Femur (tissue), 1 donor: ENCODE measurements at places on chromosomes 5 and 9.

DNA sequence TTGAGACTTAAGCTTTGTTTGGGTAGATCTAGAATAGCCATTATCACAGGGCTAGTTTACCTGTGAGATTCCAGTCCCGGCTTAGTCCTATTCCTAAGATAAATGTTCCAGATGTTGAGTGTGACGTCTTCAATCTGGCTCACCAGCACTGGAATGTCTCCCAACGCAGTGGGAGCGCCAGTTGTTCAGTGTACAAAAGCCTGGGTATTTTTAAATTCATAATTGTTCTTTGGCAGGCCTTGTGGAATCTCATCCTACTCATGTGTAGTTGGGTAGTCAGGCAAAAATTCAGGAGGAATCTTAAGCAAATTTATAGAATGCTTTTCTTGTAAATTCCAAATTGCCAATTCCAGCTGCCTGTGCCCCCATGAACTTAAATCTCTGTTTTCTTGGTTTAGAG lies 272.6 kb upstream of the KCNN2 start:
- DNase-seq = peak; percentile 31

DNA sequence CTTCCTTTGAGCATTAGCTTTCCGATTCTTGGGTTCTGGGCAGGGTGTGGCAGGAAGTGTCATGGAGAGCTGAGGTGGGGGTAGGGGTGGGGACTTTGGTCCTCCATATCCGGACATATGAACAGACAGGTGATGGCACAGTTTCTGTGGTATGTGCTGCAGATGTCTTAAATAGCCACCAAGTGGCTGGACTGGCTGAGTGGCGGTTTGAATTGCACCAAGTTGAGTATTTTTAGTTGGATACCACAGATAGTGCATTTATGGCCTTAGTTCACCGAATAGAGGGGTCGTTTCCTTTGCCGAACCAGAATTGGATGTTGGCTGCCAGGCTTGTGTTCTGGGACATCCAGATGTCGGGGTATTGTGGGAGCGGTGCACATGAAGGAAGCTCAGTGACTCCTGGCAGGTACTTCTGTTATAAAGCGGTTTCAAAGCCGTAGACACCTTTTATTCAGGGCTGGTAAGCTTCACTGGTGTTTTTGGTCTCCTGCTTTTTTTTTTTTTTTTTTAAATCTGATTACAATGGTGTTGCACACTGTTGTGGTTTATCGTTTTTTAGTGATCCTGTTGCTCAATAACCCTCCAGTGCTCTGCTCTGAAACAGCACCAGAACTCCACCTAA lies 15.1 kb upstream of the TNFAIP8 start:
- no peak for DNase-seq

GRCh38 chr5:149445739-149446369 lies 66.8 kb upstream of the IL17B start:
- no peak for DNase-seq

DNA sequence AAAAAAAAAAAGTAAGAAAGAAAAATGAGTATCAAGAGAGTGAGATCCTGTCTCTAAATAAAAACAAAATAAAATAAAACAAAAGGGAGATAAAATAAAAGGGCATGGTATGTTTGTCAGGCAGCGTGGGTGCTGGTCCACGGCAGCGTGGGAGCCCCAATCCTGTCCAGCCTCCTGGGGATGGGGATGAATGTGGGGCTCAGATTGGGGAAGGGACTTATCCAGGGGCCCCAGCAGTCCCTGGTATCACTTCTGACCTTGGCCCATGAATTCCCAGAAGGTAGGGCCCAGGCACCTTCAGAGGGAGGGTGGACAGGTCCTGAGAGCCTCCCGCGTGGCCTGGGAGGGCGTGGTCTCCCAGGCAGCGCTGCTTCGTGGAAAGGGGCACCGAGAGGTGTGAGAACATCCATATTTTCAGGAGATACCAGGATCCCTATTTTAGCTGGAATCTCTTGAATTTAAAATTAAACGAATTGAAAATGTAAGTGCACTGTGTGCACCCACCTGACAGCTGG lies 71.2 kb downstream of the ZNF354C start:
- no peak for DNase-seq

GRCh38 chr5:169263591-169263990 lies 37.3 kb downstream of the SLIT3 start:
- no peak for DNase-seq

GRCh38 chr5:17214893-17215292 lies 2.5 kb upstream of the BASP1 start:
- no peak for DNase-seq

- DNase-seq = no peak
These were observed 4.8 kb downstream of the CWC27 start for GRCh38 chr5:64773533-64773932.

DNA sequence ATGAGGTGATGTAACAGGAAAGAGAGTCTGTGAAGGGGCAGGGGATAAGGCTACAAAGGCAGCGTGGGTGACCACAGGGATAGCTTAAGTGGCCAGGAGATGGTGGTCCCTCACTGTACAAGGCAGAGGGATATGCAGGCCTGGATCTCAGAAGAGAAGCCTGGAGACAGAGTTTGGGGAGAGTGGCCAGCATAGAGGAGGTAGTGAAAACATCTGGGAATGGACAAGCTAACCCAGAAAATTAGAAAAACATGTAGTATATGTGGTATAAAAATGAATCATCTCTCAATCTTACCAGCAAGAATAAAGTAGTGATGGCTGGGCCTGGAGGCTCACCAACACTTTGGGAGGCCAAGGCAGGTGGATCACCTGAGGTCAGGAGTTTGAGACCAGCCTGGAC lies 349.2 kb upstream of the KLF4 start:
- no peak for DNase-seq

- DNase-seq = no peak
These were observed 86.0 kb downstream of the RXRA start for GRCh38 chr9:134412298-134412711.

GRCh38 chr5:179954434-179954833 lies 46.7 kb upstream of the TBC1D9B start:
- no peak for DNase-seq

DNA sequence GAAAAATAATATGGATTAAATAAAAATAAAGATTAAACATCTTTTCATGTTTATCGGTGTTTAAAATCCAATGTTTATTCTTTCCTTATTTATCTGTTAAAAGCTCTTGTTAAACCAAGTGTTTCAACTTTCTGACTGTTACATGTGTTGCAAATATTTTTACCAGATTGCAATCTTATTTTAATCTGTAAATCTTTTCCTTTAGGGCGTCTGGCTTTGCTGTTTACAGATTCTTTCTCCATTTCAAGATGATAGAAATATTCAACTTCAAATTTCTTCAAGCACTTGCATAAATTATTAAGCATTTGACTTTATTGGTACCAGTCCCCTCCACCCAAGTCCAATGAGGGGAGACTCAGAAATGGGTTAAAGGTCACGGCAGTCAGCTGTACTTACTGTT lies 16.9 kb upstream of the ABCA1 start:
- no peak for DNase-seq

DNA sequence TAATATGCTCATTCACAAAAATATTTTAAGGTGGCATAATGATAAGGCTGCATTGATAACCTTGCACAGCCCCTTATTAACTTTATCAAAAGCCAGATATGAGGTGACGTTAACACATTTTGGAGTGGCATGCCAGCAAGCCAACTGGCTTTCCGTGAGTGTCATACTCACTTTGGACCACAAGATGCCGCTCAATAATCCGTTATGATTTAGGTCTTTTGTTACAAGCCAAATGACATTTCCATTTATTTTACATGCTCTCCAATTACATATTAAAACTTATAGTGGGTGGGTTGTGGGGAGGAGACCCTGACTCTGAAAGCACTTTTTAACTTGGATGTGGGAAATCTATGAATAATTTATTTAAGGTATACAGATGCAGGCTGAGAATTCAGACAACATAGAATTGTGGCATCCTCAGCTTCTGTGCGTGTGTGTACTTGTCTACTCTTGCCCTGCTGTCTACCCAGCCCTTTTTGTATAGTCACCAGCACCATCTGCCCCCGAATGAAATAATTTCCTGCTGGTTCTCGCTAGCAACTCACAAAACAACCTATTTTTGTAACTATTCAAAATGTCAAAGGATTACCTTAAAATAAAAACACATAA lies 305.1 kb downstream of the PSAT1 start:
- no peak for DNase-seq

DNA sequence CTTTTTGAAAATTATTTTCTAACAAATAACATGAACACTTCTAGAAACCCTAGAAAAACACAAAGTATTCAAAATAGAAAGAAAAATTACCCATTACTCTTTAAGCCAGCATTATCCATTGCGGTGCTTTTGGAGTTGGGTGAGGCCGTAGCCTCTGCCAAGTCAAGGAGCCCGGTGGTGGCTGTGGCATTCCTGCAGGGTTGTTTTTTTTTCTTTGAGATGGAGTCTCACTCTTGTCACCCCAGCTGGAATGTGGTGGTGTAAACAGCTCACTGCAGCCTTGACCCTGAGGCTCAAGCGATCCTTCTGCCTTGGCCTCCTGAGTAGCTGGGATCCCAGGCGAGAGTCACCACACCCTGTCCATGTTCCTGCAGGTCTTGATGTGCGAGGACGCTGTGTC lies 8.2 kb upstream of the AHRR start:
- no peak for DNase-seq

DNA sequence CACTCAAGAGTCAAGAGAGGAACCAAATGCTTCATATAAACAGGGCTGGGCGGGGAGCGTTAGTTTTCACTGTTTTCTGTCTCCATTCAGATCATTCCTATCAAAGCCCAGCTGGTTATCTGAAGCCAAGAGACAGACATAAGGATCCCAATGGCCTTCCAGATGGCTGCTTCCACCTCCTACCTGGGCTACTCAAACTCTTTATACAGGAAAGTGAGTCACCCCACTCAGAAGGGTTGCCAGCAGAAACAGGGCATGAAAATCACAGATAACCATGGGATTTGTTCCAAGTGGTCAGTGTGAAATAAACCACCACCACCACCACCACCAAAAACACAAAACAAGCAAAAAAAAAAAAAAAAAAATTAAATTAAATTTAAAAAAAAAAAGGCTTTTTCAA lies 5.5 kb downstream of the PRSS3 start:
- no peak for DNase-seq

DNA sequence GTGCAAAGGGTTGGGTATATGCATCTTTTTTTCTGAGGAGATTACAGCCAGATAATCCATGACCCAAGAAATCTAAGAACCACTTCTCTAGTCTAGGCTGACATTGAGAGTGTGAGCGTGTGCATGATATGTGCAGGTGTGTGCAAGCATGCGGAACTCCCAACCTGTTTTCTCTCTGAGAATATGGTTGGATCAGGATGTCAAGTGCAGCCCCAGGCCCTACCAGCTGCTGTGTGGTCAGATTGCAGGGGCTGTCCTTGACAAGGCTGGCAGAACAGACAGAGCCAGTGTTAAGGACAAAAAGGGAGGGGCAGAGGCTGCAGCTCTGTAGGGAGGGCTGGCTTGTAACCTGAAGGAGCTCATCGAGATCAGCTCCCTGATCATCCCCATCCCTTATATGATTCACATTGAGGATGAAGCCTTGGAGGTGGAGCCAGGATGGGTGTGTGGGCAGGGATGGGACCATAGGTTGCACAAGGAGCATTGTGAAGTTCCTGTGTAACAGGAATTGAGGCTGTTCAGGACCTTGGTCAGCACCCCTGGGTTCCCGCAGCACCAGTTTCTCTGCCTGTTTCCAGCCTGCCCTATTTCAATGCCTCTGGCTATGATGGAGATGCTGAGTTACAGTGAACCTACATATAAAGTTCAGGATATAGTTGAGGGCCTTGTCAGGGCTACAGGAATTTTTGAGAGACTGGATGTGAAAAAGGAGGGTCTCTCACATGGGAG lies 52.6 kb upstream of the ARAP3 start:
- peak; percentile 58 for DNase-seq

DNA sequence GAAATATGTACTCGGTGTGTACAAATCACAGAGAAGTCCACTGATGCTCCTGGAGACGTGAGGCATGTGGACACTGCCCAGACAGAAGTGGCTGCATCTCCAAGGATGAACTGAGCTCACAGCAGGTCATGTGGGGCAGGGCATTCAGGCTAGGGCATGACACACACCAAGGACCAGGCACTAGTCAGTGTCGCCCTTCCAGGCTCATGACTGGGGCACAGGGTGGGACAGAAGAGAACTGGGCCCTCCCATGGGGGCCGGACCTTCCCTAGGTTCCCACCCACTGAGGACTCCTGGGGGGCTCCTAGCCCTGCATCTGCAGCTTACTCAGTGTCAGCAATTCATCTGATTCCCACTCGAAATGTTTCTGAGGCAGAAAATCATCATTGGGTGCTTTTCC lies 256.8 kb upstream of the IRX4 start:
- DNase-seq = no peak

- DNase-seq = no peak
These were observed 48.9 kb upstream of the DMRT1 start for GRCh38 chr9:792331-793260.

DNA sequence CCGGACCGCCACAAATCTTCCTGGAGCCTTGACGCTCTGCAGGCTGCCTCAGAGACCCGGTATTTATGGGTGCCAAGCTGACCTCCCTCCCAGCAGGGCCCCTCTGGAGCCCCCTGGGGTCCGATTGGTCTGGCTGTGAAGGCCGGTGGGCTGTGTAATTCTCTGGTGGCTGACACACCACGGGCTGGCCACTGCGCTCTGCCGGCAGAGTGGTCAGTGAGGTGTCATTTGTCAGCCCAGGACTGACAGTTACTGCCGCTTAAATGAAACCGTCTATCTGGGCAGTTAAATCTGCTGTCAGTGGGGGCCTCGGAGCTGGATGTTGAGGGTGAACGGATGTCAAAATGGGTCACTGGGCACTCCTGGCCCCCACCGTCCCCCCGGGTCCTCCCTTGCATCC lies 10.7 kb downstream of the NR5A1 start:
- DNase-seq = no peak

DNA sequence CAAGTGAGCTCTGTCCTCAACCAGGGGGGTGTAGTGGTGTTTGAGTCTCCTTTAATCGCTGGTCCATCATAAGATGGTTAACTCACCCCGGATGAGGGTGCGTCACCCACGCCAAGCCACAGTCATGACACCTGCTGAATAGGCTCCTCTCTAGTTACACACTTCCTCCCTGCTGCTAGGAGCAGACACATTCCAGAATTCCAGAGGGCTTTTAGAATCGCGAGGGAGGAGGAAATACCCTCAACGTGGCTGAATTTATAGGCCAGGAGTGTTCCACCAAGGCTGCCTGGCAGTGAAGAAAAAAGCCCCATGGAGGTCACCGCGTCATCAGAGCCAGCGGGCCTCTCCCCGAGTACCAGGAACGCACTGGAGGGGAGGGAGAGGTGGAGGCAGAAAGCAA lies 5.1 kb downstream of the GLRX start:
- DNase-seq = no peak

DNA sequence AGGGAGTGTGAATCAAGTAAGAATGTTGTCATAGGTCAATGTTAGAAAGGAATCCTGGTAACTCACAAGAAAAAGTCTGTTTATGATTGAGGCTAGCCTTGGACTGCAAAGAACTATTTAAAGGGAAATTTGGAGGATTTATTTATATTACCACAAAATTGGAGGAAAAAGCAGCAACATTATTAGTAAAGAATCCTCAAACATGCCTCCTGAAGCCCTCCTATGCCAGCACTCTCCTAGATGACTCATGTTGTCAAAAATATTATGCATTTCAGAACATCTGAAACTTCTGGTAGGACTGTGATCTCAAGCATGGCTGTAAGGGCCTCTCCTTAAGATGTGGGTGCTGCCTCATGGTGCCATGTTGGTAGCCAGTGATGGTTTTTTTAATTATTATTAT lies 628.5 kb downstream of the CHSY3 start:
- DNase-seq = no peak
